Fibroblast of skin of right biceps (primary cell): ENCODE measurements at places on chromosomes 13 and 19.
A peak's percentile ranks its signal among the peaks of the same experiment; 100 is the strongest.

DNA sequence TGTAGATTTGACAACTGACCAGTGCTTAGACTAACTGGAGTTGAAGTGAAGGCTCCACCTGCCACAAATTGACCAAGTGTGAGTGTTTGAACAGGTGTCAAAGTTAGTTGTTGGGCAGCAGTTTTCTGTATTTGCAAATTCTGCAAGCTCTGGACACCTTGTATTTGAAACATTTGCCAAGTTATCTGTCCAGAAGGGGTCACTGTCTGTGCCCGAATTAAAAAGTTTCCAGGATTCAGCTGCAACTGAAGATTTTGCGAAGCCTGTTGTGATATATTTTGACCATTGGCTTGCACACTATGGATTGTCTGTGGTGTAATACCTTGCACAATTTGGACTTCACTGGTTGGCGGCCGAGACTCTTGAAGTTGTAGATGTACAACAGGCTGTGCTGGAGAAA, 1690.7 kb downstream of the SLITRK5 start:
- DNase-seq = no peak

DNA sequence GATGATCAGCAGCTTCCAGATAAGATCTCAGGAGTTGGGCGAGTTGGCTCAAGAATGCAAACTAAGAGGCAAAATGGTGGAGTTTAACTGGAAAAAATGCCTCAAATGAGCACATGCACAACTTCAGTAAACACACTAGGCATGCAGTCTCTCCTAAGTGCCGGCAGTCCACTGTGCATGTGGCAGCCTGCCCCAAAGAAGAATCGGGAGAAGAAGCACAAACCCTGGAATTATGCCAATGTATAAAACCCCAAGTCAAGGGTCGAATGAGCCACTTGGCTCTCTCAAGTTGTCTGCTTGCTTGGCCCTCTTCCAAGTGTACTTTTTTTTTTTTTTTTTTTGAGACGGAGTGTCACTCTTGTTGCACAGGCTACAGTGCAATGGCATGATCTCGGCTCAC, 53.3 kb upstream of the SLITRK1 start:
- no peak for DNase-seq

- peak; percentile 79 for DNase-seq
Observed at GRCh38 chr19:12564016-12564664, 12.9 kb upstream of the ZNF564 start.

- no peak for DNase-seq
Observed at GRCh38 chr13:113161433-113161832, 3.0 kb downstream of the PROZ start.
